ENCODE measurements at places on chromosomes 7 and 10.

DNA sequence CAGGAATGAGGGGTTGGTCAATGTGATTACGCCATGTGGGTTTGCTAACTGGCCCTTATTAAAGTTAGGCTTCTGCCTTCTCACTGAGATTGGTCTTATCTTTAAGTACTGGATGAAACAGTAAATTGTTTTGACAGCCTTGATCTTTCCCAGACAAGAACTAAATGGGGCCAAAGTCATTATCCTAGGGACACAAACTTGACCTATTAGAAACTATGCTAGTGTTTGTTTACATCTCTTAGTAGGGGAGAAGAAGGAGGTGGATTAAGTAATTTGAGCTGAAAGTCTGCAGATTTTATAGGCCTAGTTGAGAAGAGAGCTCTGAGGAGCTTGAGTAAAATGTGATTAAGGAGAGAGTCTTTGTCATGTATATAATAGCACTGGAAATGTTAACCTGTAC lies 386.9 kb downstream of the HTR7 start:
- H3K4me3 ChIP-seq, result no peak overlapping the region
- no peak for DNase-seq
- no peaks in the 10 kb centered on the region for H3K4me1 ChIP-seq
- no peak overlapping the region for H3K27ac ChIP-seq
- H3K27me3 ChIP-seq, result no peaks in the 10 kb centered on the region

GRCh38 chr10:24685958-24686540 lies 37.6 kb downstream of the ARHGAP21 start:
- H3K36me3 ChIP-seq, result no peaks in the 10 kb centered on the region
- DNase-seq, result no peak
- no peaks in the 10 kb centered on the region for H3K27me3 ChIP-seq
- H3K4me3 ChIP-seq, result no peak overlapping the region

GRCh38 chr10:113991091-113991860 lies 52.4 kb upstream of the ADRB1 start:
- no peak for DNase-seq
- H3K4me1 ChIP-seq, result no peaks in the 10 kb centered on the region
- no peaks in the 10 kb centered on the region for H3K36me3 ChIP-seq
- H3K4me3 ChIP-seq, result no peak overlapping the region
- no peak overlapping the region for H3K27ac ChIP-seq
- 0 out of 2 replicates have a peak, but pooled peaks cover 2% of the 10 kb centered on the region for H3K27me3 ChIP-seq

DNA sequence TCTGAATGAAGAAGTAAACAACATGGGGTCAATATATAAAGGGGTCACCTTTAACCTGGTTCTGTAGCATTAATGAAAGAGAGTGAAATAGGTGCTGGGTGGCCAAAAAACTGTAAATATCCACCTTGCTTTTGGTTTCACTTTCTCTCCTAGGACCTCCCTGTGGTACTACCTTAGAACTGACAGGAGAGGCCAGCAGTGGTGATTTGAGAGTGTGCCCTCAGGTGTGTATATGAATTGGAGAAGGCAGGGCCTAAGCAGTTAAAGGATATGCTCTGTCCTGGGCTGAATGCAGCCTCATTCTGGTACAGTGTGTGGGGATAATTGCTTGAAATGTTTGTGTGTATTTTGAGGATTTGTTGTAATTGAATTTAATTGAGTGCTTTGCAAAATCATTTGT lies 62.0 kb downstream of the BBS9 start:
- no peaks in the 10 kb centered on the region for H3K36me3 ChIP-seq
- DNase-seq, result no peak
- no peak overlapping the region for H3K27ac ChIP-seq
- no peak overlapping the region for H3K4me3 ChIP-seq
- no peaks in the 10 kb centered on the region for H3K4me1 ChIP-seq
- no peaks in the 10 kb centered on the region for H3K27me3 ChIP-seq

- no peak overlapping the region for H3K27ac ChIP-seq
- 0 out of 2 replicates have a peak, but pooled peaks cover 3% of the 10 kb centered on the region for H3K36me3 ChIP-seq
- DNase-seq, result no peak
- no peaks in the 10 kb centered on the region for H3K27me3 ChIP-seq
- H3K4me1 ChIP-seq, result peaks cover 11% of the 10 kb centered on the region
Measured at GRCh38 chr10:102859911-102860310, 5.9 kb downstream of the BORCS7 start.

DNA sequence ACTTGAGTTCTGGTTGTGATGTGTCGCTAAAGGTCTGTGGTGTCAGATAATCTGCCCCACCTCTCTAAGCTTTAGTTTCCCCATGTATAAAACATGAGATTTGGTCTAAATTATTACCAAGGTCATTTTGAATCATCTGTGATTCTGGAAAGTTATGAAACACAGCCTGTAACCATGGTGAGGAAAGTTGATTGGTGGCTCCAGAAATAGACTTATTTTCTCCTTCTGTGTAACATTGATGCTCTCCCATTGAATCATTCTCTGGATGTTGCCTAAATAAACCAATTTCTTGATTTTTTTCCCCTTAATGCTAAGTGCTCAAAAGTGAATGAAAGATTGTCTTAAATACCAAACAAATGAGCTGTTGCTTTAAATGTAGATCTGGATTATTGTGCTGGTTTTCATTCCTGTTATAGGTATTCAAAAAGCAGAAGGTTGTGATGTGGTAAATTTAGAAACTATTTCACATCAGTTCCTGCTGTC lies 30.0 kb upstream of the PCGF5 start:
- no peak overlapping the region for H3K4me3 ChIP-seq
- H3K27ac ChIP-seq, result no peak overlapping the region
- H3K27me3 ChIP-seq, result no peaks in the 10 kb centered on the region

GRCh38 chr7:25455683-25456251 lies 227.5 kb upstream of the NPVF start:
- DNase-seq, result no peak
- H3K36me3 ChIP-seq, result no peaks in the 10 kb centered on the region

DNA sequence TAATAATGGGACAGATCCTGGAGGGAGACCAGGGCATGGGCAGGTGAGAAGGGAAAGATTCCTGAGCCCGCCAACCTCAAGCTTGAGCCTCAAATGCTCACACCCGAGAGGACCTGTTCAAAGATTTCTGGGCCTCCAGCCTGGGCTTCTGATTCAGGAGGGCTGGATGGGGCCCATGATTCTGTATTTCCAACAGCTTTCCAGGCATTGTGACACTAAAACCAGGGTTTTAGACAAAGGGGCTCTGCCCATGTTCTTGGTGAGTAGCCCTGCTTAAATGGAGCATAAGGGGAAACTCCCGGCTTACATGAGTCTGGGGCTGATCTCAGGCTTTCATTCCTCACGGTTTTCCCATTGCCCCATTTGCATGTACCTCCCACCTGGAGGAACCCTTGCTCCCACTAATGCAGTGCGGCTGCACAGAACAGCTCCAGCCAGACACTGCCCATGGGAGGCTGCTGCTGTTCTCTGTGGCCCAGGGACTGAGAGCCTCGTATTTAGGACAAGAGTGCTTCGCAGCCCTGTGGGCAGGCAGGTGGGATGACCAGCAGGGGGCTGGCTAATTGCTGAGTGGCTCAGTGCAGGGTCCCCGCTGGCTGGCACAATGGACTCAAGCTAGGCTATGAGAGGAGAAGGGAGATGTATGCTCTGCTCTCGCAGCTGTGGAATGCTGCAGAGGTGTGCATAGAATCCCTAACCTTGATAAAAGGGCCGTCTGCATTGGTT lies 135.3 kb upstream of the COBL start:
- DNase-seq, result no peak
- H3K4me3 ChIP-seq, result no peak overlapping the region
- no peaks in the 10 kb centered on the region for H3K4me1 ChIP-seq
- H3K27me3 ChIP-seq, result no peaks in the 10 kb centered on the region
- no peaks in the 10 kb centered on the region for H3K36me3 ChIP-seq

DNA sequence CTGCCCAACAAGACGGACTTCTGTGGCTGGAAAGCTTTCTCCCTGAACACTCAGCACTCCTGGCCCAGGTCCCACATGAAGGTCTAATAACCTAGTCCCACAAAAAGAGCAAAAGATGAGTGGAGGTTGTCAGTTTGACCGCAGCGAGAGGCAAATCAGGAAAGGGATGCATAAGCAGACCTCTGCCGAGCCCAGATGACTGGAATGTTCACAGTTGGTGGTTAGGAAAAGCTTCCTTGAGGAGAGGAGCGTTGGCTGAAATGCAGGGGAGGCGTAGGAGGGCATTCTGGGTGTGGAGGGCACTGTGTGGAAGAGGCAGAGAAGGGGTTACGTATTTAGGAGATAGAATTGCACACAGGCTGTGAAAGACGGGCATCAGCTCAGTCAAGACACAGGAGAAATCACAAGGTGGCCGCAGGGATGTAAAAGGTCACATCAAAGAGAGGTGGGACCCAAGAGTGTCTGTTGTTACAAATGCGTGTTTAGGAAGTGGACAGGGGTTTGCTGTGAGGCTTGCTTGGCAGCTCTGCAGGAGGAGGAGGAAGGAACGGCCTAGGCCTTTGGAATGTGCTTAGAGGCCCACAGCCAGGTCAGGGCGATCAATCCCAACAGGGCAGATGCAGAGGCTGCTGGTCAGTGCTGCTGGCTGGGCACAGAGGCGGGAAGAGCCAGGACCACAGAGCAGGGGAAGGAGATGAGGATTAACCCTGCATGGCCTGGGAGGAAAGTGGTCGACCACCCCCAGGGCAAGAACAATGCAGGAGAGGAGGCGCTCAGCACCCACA lies 133.5 kb downstream of the VIPR2 start:
- H3K4me1 ChIP-seq, result no peaks in the 10 kb centered on the region
- H3K27me3 ChIP-seq, result no peaks in the 10 kb centered on the region
- H3K36me3 ChIP-seq, result no peaks in the 10 kb centered on the region
- no peak overlapping the region for H3K4me3 ChIP-seq
- H3K27ac ChIP-seq, result no peak overlapping the region

GRCh38 chr7:158603773-158604755 lies 16.4 kb upstream of the PTPRN2 start:
- H3K36me3 ChIP-seq, result peaks cover 20% of the 10 kb centered on the region
- H3K4me1 ChIP-seq, result no peaks in the 10 kb centered on the region
- no peak for DNase-seq
- H3K27me3 ChIP-seq, result no peaks in the 10 kb centered on the region
- no peak overlapping the region for H3K27ac ChIP-seq
- no peak overlapping the region for H3K4me3 ChIP-seq

DNA sequence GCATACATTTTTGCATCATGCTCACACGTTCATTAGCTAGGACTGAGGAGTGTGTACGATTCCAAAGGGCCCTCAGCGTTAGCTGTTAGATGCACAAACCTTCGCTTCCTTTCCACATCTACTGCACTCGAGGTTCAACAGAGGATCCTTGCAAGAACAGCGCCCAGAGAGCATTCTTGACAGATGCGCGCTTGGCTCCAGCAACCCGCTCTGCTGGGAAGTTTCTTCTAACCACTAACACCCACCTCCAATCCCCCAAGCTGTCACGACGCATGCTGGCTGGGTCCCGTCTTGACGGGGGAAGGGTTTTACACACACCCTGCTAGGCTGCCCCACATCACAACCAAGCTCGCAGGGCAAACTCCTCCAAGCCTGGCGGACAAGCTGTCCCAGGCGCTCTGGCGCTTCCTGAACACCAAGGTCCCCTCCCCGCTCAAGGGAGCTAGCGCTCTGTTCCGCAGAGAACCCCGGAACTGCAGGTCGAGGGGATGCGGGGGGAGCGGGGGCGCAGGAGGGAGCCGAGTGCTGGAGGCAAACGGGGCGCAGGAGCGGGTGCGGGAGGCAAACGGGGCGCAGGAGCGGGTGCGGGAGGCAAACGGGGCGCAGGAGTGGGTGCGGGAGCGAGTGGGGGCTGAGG lies 653 bp upstream of the ADRB1 start:
- H3K4me1 ChIP-seq, result no peaks in the 10 kb centered on the region
- H3K4me3 ChIP-seq, result no peak overlapping the region
- no peak for DNase-seq
- H3K27me3 ChIP-seq, result no peaks in the 10 kb centered on the region
- no peaks in the 10 kb centered on the region for H3K36me3 ChIP-seq
- no peak overlapping the region for H3K27ac ChIP-seq

DNA sequence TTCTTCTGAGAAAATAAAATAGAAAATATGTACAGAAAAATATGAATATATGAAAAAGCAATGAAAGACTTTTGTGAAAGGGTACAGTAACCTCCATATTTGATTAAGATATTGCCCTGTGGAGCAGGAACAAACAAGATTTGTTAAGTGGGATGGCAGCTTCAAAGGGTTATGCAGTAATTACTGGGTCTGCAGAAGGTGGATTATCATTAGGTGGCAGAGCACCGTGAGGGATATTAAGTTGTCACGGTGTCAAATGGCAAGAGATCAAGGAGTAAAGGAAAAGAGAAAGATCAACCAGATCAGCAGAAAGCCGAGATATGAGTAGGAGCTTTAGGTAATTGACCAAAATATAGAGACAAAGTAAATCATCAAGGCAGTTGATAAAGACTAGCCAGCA lies 44.1 kb downstream of the DGKB start:
- no peaks in the 10 kb centered on the region for H3K27me3 ChIP-seq
- H3K27ac ChIP-seq, result no peak overlapping the region
- H3K4me3 ChIP-seq, result no peak overlapping the region
- no peaks in the 10 kb centered on the region for H3K36me3 ChIP-seq
- DNase-seq, result no peak

- H3K27ac ChIP-seq, result no peak overlapping the region
- no peak for DNase-seq
- H3K4me1 ChIP-seq, result peaks cover 55% of the 10 kb centered on the region
- H3K36me3 ChIP-seq, result no peaks in the 10 kb centered on the region
Measured at GRCh38 chr10:119275085-119275484, 67.7 kb downstream of the GRK5 start.

GRCh38 chr10:44685220-44685619 lies 225.9 kb upstream of the TMEM72 start:
- H3K27me3 ChIP-seq, result no peaks in the 10 kb centered on the region
- no peak for DNase-seq
- H3K27ac ChIP-seq, result no peak overlapping the region

DNA sequence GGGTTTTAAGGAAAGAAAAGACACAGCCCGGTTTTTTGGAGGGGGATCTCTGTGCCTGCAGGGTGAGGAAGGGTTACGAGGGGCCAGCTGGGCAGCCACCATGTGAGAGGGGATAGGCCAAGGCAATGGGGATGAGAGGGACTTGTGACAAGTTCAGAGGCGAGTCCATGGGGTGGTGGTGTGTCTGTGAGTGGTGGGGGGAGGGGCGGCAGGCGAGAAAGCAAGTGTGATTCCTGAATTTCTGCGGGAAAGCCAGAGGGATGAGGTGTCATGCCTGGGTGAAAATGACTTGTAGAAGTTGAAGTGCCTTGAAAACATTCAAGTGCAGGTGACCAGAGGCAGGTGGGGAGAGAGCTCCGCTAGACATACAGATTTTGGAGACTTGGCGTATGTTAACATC lies 61.0 kb upstream of the RNF32 start:
- no peak for DNase-seq
- no peaks in the 10 kb centered on the region for H3K27me3 ChIP-seq
- no peaks in the 10 kb centered on the region for H3K36me3 ChIP-seq
- H3K27ac ChIP-seq, result no peak overlapping the region
- no peak overlapping the region for H3K4me3 ChIP-seq

DNA sequence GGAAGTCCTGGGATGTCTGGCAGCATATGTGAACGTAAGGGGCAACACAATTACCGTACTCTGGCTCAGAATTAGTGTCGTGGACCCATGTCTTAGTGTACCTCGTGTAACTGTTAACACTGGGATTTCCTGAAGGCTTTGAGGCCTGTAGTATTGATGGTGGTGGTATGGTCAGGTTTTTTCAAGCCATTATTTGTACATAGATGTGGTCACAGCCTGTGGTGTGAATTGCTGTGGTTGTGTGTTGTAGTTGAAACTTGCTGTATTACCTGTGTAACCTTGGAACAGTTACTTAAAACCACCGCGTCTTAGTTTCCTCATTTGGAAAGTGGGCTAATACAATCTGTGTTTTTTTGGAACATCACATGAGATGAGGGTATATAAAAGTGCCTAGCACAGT lies 5.3 kb downstream of the EXOC4 start:
- H3K4me1 ChIP-seq, result peaks cover 12% of the 10 kb centered on the region
- no peak overlapping the region for H3K27ac ChIP-seq
- no peak overlapping the region for H3K4me3 ChIP-seq

- no peak overlapping the region for H3K27ac ChIP-seq
- H3K4me1 ChIP-seq, result no peaks in the 10 kb centered on the region
- no peak overlapping the region for H3K4me3 ChIP-seq
- no peak for DNase-seq
- no peaks in the 10 kb centered on the region for H3K36me3 ChIP-seq
Measured at GRCh38 chr10:18224626-18225445, 84.6 kb downstream of the CACNB2 start.
